Stimulated activated CD8-positive, alpha-beta memory T cell treated with anti-CD3 and anti-CD28 coated beads, Interleukin-15, amount 100 ng/mL, for 4 hours (primary cell): ENCODE measurements at places on chromosomes 5 and 9.
A peak's percentile ranks its signal among the peaks of the same experiment; 100 is the strongest.

DNA sequence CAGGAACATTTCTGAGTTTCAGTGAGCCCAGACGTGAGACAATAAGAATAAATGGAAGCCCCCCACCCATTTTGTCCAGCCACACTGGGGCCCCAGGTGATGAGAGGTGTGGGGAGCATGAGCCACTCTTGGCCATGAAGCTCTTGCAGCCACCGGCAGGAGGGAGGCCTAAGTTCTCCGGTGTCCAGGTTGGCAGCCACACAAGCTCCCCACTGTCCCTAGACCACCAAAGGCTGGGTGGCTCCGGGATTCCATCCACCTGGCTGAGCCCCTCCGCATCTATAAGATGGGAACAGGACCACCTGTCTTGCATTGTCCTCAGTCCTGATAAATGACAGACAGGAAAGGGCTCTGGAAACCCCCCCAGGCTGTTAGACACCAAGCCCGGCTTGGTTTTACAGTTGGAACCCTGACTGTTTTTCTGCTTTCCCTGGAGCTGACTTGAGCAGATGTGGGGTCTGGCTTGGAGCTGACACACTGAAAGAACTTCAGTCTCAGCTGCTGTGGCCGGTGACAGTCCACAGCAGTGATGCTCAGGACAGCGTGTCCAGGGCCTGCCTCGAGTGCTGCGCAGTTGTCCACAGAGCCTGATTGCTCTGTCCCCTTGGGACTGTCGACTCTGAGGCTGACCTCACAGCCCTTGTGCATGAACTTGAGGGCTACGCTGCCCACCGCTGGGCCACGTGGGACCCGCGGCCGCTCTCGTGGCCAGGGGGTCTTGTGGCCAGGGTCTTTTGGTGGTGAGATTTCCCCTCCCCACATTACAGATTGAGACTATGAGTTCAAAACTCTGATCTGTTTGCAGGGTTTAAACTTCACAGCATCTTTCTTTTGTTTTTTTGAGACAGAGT lies 74.8 kb downstream of the PSMB7 start:
- no peak for DNase-seq

GRCh38 chr5:123036391-123037103 lies at the start of gene PPIC:
TSS of gene PPIC (minus strand) at chr5:123036725. CDS start at chr5:123036625, 100 bp downstream.
- no peak for DNase-seq

DNA sequence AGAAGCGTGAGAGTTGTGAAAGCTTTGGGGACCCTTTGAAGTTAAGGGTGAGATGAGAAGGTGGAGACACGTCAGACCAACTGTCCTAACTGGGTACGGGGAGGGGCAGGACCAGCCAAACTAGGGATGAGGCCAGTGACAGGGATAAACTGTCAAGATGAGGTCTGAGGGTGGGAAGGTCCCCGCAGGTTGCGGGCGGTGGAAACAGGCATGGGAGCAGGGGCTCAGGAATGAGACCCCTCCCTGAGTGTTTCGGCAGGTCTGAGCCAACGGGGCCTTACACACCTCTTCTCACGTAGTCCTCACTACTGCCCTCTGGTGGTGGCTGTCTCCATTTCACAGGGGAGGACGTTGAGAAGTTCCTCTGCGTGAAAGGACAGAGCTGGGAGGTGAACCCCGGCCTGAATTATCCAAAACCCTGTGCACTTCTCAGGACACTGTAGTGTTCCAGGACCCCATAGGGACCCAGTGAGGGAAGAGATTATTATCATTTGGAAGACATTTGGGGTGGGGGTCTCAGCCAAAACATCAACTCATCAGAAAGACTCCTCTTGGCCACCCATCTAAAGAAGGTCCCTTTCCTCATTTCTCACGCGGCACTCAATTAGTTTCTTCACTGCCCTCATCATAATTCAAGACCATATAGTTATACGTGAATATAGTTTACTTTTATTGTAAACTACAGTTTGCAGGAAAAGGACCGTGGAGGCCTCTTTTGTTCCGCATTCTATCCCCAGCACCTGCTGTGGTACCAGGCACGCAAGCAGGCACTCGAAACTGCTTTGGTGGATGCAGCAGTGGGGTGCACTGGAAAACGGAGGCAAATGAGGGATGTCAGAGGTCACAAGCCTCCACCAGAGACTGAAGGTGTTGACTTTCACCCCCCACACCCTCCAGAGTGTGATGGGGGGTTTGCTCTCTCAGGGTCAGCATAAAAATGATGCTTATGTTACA lies 21.7 kb upstream of the NANS start:
- peak; percentile 82 for DNase-seq

- DNase-seq = no peak
Observed at GRCh38 chr5:80884086-80884813, 75.9 kb upstream of the RASGRF2 start.

- no peak for DNase-seq
Observed at GRCh38 chr5:154046486-154046885, 7.7 kb downstream of the MFAP3 start.

DNA sequence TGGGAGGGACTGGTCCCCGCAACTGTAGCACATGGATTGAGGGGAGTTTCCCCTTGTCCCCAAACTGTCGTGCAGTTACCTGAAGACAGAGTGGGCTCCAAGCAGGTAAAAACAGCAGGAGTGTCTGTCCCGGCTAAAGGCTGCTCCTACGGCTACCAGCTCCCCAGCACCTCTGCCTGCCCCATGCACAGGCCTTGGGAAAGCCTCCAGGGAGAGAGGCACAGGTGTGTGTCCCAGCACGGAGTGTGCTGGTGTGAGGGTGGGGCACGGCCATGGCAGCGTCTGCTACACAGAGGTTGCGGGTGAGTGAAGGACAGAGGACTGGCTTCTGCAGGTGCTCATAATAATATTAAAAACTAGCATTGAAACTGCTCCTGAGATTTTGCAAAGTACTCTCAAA lies 30.4 kb downstream of the STC2 start:
- no peak for DNase-seq

DNA sequence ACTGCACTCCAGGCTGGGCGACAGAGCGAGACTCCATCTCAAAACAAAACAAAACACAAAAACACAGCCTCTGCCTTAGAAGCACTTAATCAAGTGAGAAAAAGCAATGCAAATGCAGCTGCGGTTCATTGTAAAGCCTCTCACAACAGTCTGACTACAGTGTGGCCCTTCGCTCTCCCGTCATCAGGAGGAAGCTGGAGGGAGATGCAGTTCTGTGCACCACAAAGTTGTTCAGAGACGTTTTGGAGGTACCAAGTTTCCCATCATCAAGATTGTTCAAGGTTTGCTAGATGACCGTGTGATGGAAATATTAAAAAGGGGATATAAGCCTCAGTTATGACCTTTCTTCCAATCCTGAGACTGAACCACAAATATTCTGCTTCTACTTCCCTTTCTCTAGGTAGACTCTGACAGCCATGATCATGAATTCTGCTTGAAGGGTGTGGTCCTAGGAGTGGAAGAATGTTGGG lies 40.9 kb downstream of the SEC61B start:
- no peak for DNase-seq

DNA sequence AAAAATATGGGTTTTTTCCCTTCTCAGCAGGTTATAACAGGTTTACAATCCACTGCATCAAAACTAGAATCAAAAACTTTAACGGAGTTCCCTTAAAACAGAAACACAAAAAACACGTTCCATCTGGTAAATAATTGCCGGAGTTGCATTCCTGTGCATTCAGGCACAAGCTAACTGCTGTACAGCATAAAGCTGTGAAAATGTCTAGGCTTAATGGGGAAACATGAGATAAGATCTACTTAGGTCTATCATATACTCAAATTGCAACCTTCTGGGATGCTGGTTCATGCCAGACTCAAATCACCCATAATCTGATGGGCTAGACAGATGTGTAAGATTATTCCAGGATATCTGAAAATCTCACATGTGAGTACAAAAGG lies 265.3 kb downstream of the DOCK8 start:
- DNase-seq = no peak

DNA sequence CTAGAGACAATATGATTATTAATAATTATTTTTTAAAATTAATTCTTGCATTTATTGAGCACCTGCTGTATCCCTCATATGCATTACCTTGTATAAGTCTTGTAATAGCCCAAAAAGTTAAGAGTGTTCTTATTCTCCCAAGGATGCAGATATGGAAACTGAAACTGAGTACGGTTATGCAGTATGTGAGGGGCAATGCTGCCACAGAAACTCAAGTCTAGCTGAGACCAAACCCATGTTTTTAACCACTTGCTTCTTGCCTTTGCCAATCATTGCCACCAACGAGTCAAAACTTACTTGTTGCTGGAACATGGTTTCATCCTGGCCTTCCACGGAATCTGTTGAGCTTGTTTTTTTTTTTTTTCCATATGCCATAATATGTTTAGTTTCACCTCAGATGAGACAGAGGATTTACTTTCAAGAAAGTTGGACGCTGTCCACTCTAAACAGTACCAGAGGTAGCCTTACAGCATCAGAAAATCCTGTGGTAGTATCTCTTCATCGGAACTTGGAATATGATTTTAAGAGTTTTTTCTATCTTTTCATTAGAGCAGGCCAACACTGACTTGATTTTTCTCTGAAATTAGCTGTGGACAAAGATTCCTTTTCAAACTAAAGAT lies 27.9 kb downstream of the DOCK8 start:
- no peak for DNase-seq

DNA sequence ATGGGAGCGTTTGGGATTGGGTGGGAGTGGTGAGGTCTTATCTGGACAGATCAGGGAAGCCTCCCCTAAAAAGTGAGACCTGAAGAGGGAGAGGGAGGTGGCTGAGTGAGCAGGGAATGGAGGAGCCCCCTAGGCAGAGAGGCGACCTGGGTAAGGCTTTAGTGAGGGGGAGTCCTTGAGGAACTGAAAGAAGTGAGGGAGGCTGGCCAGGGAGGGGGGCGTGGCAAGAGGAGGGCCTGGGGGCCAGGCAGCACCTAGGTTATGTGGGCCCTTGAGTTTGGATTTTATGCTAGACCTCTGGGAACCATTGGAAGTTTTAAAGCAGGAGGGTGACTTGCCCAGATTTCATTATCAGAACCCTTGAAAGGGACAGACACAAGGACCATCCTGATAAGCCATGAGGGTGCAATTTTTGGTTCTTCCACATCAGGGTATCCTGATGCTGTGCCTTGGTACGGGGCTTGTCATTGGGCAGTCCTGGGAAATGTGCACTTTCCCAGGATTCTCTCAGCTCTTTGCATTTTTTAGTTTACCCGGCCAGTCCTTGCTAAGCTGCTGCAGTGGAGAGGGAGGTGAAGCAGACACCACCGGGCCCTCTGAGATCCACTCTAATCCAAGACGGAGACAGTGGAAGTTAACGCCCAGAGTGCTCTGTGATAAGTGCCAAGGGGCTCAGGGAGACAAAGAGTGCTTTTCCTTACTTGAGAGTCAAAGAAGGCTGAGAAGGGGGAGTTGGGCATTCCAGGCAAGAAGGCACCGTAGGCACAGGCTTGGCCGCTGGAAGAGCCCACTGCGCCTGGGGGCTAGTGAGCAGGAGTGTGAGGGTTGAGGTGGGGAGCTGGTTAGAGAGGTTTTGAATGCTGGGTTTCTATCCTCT lies 16.1 kb downstream of the GSN start:
- DNase-seq = no peak

DNA sequence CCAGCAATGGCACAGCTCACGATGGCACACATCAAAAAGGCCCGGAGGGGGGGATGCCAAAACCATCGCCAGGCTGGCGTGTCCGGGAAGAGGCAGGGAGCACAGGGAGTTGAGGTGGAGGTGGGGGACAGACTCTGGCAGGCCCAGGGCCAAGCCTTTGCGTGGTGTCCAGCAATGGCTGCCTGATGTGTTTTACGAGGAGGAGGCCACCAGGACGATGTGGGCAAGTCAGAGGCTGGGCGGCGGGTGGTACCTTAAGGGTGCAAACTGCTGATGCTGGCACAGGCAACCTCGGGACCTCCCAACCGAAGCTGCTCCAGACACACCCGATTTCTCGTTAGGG lies 4.7 kb downstream of the VAV2 start:
- DNase-seq = no peak

DNA sequence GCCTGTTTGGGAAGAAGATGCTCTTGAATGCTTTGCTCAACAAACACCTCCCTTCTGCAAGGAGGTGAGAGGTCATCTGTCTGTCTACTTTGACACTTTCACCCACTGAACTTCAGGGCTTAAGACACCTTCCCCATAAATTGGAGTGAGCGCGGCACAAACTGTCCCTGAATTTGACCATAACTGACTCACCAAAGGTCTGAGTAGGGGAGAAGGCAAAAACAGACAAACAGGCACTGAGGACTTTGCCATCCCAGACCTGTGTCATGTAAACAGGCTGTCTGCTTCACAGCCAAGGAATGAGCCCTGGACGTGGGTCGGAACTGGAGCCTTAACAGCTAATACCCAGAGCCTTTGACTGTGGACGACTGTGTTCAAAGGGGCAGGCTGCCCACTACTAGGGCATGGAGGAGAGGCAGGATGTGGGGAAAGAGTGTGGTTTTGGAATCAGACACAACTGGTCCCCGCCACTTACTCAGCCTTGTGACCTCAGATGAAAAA lies 320.9 kb upstream of the KLF4 start:
- DNase-seq = no peak

DNA sequence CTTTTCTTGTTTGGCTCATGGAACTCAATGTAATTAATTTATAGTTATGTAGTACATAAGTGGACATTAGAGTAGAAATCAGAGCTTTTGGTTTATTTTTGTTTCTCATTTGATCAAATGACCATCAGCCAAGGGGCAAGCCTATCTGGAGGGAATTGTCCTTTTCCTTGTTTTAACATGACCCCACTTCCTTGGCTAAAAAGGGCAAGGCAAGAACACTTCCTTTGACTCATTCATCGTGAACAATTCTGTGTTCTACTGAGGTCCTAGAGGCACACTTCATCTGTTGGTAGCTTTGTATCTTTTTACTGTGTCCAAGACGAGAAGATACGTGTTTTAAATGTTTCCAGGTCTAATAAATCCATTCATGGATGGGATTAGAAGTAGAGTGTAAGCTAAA lies 148.9 kb downstream of the ARHGEF28 start:
- no peak for DNase-seq

DNA sequence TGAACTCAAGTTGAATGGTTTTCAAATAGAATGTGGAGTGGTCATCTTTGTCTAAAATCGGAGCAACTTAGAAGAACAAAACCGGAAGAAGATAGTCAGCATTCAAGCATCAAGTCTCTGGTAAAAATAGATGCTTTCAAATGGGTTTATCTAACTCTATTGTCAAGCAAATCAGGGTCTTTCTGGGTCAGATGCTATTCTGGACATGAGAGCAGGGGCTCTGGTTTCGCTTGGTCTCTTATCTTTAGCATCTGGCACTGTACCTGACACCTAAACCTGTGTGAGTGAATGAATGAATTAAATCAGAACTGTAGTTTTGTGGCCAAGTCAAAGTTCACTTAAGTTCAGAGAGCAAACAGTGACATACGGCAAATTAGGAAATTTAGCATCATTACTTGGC lies 173.5 kb downstream of the SLIT3 start:
- DNase-seq = no peak

DNA sequence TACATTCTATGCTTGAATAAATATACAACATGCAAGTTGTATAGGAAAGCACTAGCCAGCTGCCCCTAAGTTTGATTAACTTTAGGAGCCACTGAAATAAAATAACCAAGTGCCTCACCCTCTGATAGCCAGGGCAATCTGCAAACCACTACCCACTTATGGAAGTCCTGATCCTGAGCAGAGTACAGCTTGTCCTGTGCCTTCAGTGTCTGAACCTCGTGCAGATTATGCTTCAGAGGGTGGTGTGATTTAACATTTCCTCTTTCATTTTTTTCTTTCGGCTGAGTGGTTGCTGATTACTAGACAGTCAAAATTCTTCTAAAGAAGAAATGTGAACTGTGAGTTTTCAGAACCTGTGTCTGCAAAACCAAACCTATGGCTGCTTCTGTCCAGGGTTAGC lies 327.7 kb downstream of the PIK3R1 start:
- DNase-seq = no peak

GRCh38 chr9:3241290-3241689 lies 284.5 kb downstream of the RFX3 start:
- DNase-seq = no peak

- DNase-seq = no peak
Observed at GRCh38 chr5:95114305-95114704, 170.6 kb downstream of the MCTP1 start.
